SJCRH30 (cell line): ENCODE measurements at places on chromosomes 4 and X.

- DNase-seq: peak; percentile 62
Measured at GRCh38 chr4:41413670-41414411, 124.1 kb upstream of the LIMCH1 start.

DNA sequence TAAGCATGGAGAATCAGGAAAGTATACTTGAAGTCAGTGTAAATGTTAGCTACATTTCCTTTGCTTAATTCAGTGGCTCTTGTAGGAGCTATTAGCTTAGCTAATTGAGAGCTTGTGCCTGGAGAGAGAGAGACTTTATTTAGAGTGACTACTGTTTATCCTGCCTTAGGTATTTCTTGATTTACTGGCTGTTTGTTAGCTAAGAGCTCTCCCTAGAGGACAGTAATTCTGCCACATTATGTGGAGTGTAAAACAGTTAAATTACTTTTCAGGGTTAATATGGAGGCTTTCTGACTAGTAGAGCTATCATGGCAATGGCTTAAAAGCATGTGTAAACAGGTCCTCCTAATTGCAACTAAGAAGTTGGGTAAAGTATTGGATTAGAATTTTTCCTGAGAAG lies 306.5 kb upstream of the TECRL start:
- DNase-seq: no peak

- DNase-seq: peak; percentile 53
Measured at GRCh38 chr4:66266035-66266434, 595.7 kb upstream of the EPHA5 start.

DNA sequence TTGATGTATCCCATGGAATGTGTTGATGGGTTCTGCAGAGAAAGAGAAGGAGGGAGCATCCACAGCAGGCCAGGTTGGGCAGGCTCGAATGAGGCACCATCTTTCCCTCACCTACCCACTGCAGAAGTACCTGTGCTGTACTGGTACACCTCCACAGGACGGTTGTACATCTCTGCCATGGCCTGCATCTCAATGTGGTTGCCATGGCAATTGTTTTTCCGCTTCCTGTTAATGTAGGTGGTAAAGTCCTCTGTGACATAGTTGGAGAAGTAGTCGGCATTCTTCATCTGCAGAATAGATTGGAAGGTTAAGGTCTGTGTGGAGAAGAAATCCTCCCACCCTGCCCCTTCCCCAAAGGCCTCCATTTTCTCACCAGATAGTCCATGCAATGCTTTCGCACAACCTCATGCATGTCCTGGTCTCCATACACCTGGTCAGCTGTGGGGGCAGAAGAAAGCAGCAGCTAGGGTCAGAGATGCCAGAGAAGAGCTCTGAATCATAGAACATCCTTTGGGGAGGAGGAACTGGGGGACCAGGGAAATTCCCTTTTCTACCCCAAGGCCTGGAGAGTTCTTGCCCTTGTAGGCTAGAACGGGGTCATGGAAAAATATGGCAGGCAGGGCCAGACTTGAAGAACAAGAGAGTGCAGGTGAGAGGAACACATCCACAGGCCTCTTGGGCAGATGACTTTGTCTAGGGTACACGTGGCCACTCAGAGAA lies 15.9 kb upstream of the PIM2 start:
- no peak for DNase-seq

- DNase-seq: no peak
Measured at GRCh38 chr4:185352741-185353140, 43.0 kb downstream of the LRP2BP start.

GRCh38 chr4:73066928-73067327 lies 2.6 kb downstream of the COX18 start:
- DNase-seq: no peak

GRCh38 chrX:71997320-71997719 lies 86.7 kb downstream of the NHSL2 start:
- DNase-seq: no peak

- DNase-seq: no peak
Measured at GRCh38 chr4:185682236-185682635, 129.8 kb downstream of the SORBS2 start.

DNA sequence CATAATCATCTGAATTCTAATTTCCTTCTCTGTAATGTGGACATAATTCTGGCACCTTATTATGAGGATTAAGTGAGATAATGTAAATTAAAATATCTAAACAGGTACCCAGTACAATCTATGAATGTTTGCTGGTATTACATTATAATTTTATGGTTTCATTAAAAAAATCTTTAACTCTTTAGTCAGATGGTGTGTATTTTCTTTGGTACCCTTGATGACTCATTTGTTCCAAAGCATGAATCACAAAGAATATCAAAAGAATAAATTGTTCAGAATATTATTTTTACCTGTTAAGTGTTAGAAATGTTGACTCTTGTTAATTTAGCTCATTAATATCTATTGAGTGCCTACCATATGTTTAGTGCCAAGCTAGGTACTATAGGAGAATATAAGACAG lies 74.3 kb downstream of the SNX25 start:
- DNase-seq: no peak

DNA sequence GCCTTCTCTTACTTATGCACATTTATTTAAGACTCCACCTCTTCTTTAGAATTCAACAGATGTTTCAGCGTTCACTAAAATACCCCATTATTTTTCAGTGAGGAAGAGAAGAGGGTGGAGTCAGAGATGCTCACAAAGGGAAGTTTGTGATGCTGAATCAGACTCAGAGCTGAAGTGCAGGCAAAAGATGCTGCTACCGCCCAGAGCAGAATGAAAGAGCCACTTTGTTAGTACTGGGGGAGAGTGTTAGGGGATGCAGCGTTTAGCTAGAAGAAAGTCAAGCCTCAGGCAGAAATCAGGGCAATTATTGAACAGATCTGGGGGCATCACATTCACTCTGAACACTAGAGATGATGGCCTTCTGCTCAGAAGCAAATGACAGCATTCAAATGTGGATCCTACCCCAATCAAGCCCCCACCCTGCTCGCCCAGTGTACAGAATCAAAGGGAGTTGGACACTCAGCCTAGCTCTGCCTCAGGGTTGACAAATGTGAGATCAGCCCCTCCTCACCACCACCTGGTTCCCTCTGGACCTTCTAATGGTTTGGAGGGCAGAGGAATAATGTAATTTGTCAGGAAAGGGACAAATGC lies 138.3 kb downstream of the UNC5C start:
- no peak for DNase-seq

DNA sequence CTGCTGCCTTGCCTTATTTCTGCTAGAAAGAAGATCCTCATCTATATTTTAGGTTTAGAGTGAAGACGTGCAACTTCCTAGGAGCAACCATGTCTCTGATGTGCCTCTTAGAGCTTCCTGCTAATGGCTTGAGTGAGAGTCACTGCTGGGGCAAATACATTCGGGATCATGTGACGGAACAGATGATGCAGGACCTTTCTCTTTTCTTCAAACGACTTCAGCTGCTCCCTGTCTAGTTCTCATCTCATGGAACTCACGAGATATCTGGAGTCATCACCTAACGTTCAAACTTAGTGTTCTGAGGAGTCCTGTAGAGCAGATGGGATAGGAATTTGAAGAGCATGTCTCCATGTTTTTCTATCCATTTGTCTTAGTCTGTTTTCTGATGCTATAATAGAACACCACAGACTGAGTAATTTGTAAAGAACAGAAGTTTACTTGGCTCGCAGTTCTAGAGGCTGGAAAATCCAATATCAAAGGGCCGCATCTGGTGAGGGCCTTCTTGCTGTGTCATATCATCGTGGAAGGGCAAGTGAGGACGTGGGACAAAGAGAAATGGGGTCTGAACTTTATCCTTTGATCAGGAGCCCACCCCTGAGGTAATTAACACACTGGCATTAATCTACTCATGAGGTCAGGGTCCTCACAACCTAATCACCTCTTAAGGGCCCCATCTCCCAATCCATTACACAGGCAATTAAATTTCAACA lies 43.5 kb upstream of the SCRG1 start:
- no peak for DNase-seq

GRCh38 chr4:122171323-122171722 lies 19.2 kb downstream of the BLTP1 start:
- DNase-seq: no peak

GRCh38 chr4:26183017-26183416 lies 137.8 kb upstream of the RBPJ start:
- no peak for DNase-seq

DNA sequence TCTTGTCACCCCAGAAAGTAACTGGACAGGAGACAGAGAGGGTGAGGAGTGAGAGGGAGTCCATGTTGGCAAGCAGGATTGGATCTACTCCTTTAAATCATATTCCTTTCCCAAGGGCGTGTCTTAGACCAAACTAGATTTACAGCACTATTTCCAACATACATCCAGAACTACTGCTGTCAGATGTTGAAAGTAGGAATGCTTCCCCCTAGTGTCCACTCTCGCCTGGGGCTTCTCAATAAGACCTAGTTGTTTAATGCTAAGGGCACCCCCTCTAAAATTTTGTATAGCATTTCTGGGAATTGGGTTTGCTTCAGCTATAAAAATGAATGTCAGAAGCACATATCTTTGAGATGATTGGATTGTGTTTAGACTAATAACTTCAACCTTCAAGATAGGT lies 13.3 kb downstream of the OFD1 start:
- peak; percentile 57 for DNase-seq

DNA sequence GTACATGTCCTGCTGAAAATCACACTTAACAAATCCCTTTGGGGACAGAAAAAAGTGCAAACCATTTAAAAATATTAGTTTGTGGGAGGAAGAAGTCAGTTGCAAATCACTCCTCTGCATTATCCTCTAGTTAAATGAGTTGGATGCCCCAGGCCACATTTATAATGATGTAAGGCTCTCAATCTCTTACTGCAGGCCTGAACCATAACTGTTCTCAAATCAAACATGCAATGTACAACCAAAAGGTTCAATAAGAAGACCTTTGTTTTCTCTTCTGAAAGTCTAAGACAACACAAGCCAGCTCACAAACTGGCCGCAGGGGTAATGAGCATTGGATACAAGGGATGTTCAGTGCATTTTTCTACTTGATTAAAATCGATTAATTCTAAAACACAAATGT lies 39.7 kb downstream of the IGFBP7 start:
- no peak for DNase-seq

GRCh38 chr4:102564399-102565059 lies 63.4 kb downstream of the NFKB1 start:
- no peak for DNase-seq

DNA sequence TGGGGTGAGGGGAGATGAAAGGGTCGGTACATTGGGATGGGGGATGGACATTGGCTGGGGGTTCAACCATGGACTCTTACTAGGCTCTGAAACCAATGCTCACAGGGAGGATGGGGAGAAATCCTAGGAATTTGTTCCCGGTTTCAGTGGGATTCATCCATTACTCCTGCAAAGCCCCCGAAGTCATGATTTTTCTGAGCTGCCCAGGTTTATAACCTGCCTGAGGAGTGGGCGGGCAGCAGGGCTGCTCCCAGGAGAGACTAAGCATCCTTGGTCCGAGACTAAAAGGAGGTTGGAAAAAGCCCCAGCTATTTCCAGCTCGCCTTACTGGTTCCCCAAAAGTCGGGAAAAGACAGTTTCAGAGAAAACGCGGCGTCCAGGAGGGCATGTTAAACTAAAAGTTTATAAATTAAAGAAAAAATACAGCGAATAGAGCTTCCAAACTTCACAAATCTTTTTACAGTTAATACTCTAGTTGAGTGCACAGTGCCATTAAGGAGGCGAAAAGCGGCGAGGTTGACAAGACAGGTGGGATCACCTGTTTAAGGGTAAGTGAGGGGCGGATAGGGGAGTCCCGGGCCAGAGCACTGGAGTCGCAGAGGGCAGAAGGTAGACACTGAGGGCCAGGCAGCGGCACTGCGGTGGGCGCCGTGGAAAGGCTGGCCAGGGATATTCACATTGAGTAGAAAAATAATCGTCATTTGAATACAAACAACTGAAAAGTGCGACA lies 3.7 kb downstream of the NKX3-2 start:
- no peak for DNase-seq

- DNase-seq: peak; percentile 88
Measured at GRCh38 chr4:144300616-144301015, 160.1 kb upstream of the GYPA start.

DNA sequence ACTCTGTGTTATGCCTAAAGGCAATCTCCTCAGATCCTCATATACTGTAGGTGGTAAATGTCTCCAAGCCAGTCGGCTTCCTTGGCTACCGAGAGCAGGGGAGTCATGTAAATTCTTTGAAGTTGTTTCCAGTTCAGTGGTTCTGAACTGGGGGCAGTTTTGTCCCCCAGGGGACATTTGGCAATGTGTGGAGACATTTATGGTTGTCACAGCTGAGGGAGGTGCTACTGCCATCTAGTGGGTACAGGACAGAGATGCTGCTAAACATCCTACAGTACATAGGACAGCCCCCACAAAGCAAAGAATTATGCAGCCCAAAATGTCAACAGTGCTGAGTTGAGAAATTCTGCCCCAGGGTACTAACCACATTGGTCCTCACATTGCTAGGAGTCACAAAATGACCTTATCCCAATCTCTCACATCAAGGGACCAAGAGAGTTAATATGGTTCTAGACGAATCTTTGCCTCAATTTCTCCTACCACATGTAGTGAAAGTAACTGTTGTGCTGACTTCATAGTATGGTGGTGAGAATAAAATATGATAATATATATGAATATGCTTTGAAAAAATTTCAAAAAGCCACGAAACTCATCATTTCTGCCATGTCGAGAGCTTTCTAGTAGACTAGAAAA lies 104.4 kb upstream of the ARHGAP24 start:
- DNase-seq: peak; percentile 93

DNA sequence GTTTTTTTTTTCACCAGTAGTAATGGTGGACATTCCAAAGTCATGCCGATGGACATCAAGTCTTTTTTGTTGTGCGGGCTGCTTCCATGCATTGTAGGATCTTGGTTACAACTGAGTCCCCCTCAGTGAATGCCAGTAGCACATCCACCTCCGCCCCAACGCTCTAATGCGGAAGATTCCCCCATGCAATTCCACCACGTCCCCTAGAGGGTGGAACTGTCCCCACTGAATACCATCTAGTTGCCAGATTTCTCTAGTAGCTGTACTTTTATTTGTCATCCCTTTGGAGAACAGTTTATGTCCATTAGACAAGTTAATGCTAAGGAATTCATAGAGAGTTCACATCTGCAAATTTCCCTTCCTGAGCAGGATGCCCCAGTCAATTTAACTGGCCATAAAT lies 6.7 kb downstream of the SHISA3 start:
- no peak for DNase-seq

DNA sequence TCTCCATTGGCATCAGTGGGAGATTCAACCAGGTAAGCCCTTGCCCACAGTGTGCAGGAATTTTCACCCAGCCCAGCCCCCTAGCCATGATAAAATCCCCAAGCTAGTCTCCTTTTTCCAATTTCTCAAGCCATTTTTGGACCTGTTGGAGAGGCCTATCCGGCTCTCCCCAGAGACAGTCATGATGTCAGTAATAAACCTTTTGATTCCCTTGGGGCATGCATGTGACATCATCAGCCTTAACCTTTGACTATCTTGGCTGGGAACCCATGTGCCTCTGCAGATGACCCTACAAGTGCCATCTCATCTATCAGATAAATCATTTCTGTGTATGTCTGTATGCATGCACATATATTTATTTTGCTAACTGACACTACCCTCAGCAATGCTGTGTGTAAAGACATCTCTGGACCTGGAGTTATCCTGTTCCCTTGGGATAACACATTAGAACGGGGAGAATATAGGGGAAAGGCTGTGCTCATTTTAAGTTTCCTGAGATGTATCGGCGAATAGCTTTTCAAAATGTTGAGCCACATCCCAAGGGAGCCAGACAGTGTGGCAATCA lies 51.0 kb downstream of the CYTL1 start:
- no peak for DNase-seq
